ENCODE measurements at places on chromosomes 6 and 20.

GRCh38 chr20:62404761-62405107 lies 2.4 kb downstream of the CABLES2 start:
- DNase-seq = no peak

DNA sequence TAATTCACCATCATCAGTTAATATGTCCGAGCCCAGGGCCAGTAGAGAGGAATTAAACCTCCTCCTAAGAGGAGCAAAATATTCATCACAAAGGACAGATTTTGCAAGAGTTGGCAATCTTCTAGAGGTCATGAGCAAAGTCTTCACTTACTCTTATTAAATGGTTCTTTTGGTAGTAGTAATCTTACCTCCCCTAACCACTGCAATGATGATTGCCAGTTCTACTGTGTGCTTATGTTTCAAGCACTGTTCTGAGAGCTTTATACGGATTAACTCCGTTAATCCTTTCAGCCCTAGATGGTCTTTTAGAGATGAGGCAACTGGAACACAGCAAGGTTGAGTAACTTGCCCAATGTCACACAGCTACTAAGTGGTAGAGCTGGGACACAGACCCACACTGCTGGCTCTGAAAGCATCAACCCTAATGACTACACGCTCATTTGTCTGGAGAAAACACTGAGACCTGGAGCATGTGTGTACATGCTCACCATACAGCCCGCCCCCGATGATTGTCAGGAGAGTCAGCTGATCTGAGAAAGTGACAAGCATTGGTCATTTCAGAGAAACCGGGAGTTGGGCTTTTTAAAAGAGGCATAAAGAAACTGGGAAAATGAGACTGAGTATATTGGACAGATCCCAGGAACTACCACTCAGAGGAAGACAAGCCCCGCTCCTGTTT lies 276.0 kb downstream of the NRN1 start:
- DNase-seq = no peak

DNA sequence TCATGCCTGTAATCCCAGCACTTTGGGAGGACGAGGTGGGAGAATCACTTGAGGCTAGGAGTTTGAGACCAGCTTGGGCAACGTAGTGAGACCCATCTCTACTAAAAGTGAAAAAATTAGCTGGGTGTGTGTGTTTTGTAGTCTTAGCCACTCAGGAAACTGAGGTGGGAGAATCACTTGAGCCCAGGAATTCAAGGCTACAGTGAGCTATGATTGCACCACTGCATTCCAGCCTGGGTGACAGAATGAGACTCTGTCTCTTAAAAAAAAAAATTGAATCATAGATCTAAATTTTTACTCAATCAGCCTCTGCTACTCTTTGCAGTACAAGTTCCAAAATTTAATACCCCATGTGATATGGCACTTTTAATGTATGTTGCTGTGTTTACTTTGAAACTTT lies 121.6 kb downstream of the ARMC2 start:
- DNase-seq = no peak

DNA sequence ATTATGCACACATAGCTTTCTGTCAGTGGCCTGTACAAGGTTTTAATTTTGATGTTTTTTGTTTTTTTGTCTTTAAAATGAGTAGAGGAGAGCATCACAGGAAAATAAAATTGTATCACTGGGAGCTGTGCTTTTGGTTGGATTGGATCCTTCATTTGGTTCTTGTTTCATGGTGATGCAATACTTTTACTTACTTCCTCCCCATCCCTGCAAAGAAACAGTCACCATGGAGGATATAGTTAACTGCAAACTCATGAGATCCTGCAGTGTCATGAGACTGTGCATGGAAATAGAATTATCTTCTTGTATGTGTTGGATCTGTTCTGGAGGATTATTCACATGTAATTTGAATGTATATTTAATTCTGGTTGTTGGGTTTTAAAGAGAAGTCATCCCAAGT lies 122.3 kb downstream of the JARID2 start:
- no peak for DNase-seq

DNA sequence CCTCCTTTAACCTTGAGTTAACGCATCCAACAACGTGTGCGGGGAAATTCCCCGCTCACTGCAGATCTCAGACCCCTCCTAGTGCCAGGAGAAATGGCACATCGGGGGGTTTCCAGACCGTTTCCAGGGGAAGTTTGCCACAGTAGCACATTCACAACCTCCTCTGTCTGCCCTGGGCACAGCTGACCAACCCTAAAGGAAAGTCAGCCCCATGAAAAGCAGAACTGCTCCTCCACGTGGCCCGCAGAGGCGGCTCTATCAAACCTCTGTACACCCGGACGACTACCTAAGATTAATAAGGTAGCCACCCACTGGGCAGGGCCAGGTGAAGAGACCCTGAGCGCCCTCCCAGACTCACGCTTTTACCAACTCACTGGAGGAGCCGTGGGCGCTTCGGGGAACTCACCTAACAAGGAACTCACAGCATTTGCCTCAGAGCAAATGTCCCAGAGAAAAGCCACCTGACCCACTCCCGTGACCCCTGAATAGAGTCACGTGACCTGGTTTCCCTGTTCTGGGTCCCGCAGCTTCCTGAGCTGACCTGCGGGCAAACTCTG lies 93.1 kb downstream of the PRND start:
- DNase-seq = peak; percentile 39

DNA sequence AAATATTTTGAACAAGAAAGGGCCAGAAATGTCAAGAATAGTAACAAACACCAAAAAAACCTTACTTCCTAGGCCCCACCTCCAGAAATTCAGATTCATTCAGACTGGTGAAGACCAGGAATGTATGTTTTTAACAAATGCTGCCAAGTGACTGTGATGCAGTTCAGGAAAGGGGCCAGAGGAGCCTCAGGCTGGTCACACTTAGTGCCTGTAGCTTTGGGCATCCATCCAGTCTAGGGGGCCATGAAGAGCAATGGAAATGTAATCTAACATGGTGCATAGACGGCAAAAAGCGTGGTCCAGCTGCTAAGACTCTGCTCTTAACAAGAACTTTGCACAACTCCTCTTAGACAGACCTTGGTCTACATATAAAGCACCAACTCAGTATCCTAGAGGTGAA lies 7.1 kb downstream of the GJA1 start:
- no peak for DNase-seq

DNA sequence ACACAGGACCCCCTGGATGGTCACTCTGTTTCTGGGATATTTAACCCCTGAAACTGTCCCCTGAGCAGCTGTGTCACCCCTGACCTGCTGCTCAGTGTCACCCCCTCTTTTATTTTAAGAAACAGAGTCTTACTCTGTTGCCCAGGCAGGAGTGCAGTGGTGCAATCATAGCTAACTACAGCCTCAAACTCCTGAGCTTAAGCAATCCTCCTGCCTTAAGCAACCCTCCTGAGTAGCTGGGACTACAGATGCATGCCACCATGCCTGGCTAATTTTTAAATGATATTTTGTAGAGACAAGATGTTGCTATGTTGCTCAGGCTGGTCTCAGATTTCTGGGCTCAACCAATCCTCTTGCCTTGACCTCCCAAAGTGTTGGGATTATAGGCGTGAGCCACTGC lies 21.5 kb upstream of the GTSF1L start:
- no peak for DNase-seq

GRCh38 chr20:2544211-2544610 lies 7.8 kb downstream of the TMC2 start:
- no peak for DNase-seq

GRCh38 chr20:10610251-10610650 lies 63.5 kb downstream of the JAG1 start:
- no peak for DNase-seq

DNA sequence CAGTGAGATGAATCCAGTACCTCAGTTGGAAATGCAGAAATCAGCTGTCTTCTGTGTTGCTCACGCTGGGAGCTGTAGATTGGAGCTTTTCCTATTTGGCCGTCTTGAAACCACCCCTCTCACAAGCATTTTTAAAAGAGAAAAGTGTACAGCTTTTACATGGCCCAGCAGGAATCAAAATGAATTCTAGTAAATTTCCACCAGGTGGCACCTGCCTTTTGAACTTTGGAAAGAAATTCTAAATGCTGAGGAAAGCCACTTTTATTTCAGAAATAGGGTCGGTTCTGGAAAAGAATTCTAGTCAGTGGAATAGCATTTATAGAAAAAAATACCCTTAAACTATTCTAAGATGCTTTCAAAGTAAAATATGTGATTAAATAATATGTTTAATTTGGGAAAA lies 647.8 kb downstream of the CD109 start:
- no peak for DNase-seq

GRCh38 chr20:17859002-17859615 lies 109.5 kb downstream of the SNX5 start:
- no peak for DNase-seq

GRCh38 chr20:40689100-40689942 lies at the start of gene MAFB:
Gene MAFB (minus strand): TSS chr20:40689236. CDS start chr20:40688850, 386 bp downstream.
- DNase-seq = no peak

DNA sequence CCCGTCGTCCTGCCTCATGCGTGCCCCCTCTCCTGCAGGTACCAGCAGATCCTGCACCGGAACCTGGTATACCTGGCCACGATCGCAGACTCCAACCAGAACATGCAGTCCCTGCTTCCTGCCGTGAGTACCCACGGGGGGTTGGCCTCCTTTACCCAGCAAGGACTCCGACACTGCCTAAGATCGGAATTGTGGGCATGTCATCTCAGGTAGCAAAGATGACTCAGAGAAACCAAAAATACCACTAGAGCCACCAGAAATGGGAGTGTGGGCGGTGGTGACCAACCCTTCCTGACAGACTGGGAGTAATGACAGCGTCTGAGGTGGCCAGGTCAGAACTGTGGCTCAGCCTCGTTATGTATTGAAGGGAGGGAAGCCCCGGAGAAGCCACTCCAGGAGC lies 16.3 kb downstream of the SS18L1 start:
- DNase-seq = no peak

GRCh38 chr6:29924731-29925130 lies 17.6 kb upstream of the HLA-A start:
- DNase-seq = no peak

- DNase-seq = no peak
These were observed 50.8 kb upstream of the TAGAP start for GRCh38 chr6:159095616-159096015.

DNA sequence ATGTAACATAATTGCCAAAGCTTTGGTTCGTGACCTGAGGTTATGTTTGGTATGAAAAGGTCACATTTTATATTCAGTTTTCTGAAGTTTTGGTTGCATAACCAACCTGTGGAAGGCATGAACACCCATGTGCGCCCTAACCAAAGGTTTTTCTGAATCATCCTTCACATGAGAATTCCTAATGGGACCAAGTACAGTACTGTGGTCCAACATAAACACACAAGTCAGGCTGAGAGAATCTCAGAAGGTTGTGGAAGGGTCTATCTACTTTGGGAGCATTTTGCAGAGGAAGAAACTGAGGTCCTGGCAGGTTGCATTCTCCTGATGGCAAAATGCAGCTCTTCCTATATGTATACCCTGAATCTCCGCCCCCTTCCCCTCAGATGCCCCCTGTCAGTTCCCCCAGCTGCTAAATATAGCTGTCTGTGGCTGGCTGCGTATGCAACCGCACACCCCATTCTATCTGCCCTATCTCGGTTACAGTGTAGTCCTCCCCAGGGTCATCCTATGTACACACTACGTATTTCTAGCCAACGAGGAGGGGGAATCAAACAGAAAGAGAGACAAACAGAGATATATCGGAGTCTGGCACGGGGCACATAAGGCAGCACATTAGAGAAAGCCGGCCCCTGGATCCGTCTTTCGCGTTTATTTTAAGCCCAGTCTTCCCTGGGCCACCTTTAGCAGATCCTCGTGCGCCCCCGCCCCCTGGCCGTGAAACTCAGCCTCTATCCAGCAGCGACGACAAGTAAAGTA lies 547 bp upstream of the ESR1 start:
- no peak for DNase-seq

- no peak for DNase-seq
These were observed 178.7 kb upstream of the TNFAIP3 start for GRCh38 chr6:137688230-137688971.

DNA sequence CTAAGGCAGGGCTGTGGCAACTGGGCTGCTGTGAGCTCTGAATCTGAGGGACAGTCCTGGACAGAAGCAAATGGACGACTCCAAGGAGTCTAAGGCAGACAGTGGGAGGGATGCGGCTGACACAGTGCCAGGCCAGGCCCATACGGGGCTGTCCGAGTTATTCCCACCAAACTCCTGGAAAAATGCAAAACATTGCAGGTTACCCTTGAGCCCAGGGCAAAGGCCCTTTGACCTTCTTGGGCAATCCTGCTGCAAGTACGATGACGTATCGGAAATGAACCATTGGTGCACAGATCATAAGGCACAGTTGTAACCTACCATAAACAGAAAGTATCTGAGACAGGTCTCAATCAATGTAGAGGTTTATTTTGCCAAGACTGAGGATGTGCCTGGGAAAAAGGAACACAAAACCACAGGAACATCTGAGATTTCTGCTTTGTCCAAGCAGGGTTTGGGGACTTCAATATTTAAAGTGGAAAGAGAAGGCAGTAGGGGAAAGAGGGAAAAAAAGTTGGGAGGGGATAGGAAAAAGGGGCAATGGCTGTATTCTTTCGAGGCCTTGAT lies 118.9 kb downstream of the DACT2 start:
- no peak for DNase-seq

DNA sequence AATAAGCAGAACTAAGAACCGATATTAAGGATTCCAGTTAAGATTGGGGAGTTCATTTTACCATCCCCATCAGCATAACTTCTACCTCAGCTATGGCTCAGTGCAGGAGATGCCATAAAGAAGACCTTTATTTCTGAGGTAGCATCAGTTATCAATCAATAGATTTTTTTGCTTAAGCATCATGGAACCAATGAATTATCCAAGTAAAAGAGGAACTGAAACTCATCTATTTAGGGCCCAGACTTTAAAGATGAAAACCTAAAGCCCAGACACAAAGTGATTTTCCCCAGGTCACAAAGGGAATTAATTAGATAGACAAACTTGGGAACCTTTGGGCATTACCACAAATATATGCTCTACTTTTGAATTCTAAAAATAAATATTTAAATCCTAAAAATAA lies 59.2 kb upstream of the TINAG start:
- no peak for DNase-seq

DNA sequence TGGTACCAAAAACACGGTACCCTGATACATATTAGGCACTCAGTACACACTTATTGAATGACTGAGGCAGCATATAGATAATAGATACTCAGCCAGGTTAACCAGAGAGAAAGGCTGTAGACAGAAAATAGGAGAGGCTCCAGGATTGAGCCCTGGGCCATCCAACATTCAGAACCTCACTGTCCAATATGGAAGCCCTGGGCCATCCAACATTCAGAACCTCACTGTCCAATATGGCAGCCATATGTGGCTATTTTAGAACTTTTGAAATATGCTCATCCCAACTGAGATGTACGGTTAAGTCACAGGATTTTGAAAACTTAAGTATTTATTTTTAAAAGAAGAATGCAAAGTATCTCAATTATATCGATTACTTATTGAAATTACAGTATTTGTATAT lies 142.5 kb upstream of the ID4 start:
- DNase-seq = no peak

All from activated naive CD4-positive, alpha-beta T cell (primary cell).